Stromal cell of bone marrow (primary cell): ENCODE measurements at places on chromosomes 5 and 9.

DNA sequence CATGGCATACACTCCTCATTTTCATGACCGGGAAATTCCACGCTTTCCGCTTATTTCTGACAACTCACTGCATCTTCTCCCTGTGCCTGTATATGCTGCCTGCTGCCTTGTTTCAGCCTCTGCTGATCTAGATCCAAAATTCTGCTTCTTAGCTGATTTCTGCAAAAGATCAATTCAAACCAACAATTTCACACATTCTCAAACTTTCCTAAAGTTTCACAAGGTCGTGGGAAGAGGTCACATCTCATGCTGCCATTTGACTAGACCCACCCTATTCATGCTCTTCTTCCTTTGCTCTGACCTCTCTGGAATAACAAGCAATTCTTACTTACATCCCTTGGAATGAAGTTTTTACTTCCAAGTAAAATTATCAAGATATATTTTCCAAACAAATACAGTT, 84.5 kb downstream of the TMEM167A start:
- DNase-seq = no peak

GRCh38 chr5:82911910-82912309, 165.3 kb downstream of the TMEM167A start:
- DNase-seq = no peak

DNA sequence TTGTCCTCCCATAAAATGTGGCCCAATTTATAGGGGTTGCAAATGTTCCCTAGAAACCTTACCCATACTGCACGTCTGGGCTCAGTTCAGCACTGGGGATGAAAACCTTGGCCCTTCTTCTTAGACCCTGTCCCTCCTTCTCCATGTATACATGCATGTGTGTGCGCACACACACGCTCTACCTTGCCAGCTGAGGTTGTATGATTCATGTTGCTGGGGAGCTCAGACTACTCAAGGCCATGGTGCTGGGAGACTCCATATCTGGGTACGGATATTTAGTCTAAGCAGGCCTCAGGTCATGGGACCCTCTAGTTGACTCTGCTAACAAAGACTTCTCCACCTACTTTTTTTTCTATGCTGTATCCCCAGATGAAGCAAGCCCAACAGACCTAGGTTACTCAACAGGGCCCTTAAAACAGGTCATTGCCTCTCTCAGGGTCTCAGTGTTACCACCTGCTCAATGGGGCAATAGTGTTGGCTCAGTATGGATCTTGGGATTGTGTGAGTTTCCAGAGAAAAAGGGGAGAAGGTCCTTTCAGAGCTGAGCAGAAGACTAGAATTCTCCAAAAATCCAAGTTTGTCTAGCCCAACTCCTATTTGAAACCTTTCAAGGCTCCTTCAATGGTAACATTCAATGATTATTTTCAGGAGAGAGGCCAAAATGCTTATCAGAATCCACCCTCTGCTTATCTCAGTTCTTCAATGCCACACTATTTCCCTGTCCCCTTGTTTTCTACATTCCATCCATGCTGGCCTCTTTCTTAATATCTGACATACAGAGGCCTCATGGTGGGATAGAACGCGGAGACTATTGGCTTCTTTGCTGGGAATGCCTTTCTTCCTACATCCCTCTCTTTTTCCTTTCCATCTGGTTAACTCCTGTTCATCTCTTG, 123.6 kb upstream of the PITX1 start:
- no peak for DNase-seq

GRCh38 chr9:73441223-73441622, 289.6 kb downstream of the ANXA1 start:
- no peak for DNase-seq

DNA sequence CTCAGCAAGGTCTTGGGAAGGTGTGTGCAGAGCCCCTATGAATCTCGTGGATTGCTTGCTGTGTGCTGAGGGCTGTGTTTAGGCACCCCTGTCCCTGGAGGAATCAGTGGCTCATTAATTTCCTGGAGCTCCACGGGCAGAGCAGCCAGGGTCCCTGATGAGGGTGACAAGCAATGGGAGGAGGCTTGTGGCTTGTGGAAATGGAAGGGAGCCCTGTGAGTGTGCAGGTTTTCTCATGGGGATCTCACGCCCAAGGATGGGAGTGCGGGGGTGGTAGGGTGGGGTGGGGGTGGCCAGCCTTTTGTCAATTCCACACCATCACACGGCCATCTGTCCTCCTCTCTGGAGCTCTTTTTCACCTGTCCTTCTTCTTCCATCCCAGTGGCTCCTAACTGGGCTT, 25.3 kb downstream of the PHF2 start:
- no peak for DNase-seq

DNA sequence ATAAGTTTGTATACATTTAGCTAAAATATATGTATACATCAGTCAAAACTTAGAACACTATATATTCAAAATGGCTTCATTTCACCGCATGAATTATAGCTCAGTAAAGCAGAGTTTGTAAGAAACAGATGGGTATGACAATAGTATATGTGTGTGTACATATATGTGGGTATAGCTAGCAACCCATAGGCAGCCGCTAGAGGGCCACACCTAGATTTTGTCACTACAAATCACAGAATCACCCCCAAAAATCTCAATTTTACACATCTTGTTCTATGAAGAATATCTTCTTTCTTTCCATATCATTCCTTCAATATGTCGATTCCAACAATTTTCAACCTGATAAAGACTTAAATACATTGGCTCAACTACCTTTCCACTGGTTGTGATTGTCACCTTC, 357.8 kb upstream of the CCNG1 start:
- no peak for DNase-seq

GRCh38 chr5:109038209-109038840, 290.6 kb downstream of the FER start:
- no peak for DNase-seq

GRCh38 chr5:179776411-179776938, 17.3 kb upstream of the LTC4S start:
- DNase-seq = no peak

- DNase-seq = no peak
Observed at GRCh38 chr5:96602776-96603175, 59.4 kb upstream of the CAST start.

- DNase-seq = peak; percentile 77
Observed at GRCh38 chr5:53490747-53491146, 10.3 kb downstream of the FST start.

DNA sequence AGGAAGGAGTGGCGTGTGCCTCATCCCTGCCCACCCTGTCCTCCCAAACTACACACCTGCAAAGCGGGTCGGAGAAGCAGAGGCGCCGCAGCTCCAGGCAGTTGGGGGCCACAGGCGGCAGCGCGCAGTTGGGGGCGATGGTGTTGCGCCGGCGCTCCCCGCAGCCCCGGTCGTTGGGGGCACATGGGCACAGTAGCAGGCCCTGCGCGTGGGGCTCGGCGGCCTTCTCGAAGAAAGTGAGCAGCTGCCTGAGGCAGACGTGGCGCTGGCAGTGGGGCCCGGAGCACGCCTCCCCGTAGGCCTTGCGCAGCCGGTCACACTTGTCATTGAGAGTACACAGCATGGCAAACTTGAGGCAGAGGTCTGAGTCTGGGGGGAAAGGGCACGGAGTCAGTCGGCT, 16.8 kb downstream of the GFRA3 start:
- no peak for DNase-seq

DNA sequence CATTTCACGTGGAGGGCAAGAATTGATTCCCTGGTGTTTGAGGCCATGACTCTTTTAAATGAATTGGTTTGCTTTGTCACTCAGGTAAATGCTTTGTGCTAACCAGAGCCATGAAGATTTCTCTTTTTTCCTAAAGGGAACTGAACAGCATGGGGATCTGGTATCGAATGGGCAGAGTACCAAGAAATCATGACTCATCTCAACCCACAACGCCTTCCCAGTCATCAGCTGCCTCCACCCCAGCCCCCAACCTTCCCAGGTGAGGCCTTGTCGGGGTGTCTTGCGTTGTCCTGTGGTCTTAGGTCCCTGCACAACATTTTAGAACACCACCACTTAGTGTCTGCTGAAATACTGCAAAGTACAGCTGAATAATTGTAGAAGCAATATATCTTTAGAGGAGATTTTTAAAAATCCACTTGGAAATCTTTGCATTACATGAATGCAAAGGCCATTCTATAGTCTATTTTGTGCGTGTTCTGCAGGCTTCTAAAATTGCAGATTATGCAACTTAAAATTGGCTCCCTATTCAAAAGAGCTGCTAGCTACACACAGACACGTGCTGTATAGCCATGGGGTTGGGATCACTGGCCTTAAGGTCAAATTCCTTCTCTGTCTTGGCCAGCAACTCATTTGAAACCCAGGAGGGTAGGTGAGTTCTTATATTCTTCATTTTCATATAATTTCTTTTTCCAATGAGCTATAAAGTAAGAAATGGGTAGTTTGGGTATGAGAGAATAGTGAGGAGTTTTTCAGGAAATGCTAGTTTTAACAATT, 69.0 kb downstream of the MVB12B start:
- peak; percentile 28 for DNase-seq

DNA sequence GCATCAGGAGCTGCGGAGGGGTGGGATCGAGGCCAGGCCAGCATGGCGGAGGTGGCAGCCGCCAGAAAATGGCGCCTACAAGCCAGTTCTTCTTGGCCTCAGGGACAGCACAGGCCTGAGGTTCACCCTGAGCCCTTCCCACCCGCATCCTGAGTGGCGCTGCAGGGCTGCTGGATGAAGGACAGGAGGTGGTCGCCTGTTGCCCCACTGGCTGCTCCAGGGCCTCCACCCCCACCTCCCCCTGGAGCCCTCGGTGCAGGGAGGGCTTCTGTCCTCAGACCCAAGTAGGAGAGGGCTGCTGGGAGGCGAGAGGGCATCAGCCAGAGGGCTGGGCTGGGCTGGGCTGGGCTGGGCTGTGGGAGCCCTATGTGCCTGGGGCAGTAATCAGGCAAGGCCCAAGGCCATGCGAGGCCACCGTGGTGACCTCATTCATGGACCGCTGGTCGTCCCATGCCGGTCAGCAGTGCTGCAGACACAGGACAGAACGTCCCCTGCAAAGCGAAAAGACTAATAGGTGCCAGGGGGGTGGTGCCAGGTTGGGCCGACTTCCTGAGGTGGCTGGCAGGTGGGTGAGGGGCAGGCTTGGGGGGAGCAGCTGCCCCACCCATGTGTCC, 13.8 kb downstream of the GPSM1 start:
- no peak for DNase-seq

DNA sequence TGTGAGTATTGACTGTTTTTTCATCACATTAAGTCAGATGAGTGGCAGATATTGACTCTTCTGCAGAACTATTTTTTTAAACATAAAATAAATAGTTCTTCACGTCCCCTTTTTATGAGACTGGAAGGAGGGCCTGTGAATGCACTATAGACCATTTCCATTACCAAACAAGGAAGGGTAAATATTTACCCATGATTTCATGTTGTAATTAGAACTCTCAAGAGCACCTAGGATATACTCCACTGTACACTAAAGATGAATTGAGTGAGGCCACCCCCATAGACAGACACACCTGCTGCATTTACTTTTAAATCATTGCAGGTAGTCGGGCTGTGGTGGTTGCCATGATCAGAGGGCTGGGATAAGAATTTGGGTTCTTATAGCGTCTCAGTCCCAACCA, 22.6 kb downstream of the SLC36A1 start:
- DNase-seq = no peak

- no peak for DNase-seq
Observed at GRCh38 chr9:95764533-95765319, 110.8 kb upstream of the ERCC6L2 start.

GRCh38 chr9:33719581-33720374, 75.6 kb upstream of the PRSS3 start:
- DNase-seq = no peak

DNA sequence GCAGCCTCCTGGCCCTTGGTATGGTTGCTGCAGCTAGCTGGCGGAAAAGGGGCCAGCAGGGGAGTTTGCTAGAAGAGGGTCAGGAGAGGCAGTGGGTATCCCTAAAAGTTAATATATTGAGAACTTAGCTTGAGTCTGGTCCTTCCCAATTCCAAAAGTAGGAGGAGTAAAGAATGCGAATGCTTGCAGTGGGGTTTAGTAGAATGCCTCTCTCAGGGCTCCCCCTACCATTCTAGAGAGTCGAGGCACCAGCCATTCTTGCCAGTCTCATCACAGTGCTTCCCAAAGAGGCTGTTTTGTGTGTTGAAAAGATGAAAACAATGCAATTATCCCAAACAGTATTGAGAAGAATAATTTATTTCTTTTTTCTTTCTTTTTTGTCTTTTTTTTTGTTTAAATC, 26.4 kb downstream of the TTC39B start:
- no peak for DNase-seq

DNA sequence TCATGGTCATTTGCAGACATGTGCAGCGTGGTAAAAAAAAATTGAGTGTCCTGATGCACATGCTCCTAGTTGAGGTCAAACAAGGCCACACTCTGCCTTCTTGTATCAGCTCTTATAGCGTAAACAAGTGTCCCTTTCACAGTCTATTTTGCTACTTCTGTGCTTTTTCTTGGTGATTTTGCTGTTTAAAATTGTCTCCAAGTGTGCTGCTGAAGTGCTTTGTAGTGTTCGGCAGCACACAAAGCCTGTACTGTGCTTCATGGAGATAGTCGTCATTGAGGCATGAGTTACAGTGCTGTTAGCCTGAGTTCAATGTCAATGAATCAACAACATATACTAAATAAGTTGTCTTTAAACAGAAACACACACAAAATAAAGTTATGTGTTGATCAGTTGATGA, 690.4 kb upstream of the MEF2C start:
- DNase-seq = no peak

DNA sequence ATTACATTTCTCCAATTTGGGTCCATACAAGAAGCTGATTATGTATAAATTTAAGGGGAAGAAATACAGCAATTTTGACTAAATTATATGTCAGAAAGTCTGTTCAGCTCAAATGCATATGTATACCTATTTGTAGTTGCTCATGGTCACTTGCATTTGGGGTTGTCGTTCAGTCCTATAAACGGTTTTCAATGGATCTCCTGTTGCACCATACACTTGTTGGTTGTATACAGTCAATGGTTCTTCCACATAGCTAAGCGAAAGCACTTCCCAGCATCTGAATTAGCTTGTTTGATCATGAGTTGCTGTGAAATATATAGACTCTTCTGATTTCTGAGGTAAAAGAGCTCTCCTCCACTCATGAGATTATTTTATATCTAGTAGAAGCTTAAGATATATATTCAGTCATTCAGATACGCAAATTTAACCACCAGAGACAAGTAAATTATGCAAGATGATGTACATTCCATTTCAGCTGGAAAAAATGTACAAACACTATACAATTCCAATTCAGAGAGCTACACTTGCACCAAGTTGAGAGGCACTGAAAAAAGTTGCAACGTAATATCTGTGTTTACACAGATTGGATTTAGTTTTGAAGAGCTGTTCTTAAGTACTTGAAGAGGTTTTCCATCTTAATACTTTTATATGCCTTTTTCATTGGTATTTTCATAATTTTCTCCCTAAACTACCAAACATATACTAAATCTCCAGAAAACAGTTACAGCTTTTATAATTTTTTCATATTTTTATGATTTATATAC, 64.4 kb upstream of the POU5F2 start:
- no peak for DNase-seq

DNA sequence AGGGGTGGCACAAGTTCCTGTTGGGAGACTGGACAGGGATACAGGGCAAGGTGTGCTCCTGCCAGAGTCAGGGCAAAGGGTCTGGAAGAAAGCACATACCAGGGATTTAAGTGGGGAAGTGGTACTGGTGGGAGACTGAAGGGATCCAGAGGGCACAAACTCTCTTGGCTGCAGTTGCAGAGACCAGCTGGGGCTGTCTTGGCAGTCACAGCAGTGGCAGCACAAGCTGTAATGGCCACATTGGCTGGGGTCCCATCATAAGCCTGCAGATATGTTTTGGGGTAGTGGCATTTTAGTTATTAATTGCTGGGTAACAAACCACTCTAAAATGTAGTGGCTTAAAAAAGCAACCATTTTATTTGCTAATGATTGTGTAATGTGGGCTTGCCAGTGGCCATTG, 492.2 kb downstream of the ENC1 start:
- no peak for DNase-seq
